Midbrain (tissue), 1 donor: ENCODE measurements at places on chromosomes 4 and X.
A peak's percentile ranks its signal among the peaks of the same experiment; 100 is the strongest.

- peak; percentile 61 for DNase-seq
Observed at GRCh38 chr4:2402941-2403340, 15.5 kb downstream of the ZFYVE28 start.

- DNase-seq = no peak
Observed at GRCh38 chr4:169963998-169964397, 62.2 kb downstream of the MFAP3L start.

DNA sequence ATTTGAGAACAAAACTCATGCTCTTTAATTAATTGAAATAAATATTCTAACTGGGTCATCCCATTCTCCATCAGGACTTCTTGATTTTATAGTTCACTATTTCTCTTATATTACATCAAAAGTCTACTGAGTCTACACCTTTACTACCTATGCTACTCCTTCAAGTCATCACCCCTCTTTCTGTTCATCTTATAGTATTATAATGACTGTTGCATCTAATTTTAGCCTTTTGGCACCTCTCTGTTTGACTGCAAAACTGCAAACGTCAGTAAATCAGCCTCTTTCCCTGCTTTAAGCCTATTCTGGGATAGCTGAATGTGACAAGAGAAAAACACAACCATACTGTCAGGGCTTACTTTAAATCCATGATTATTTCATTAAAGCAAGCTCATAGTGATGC is 639.1 kb downstream of the GABRG1 start:
- DNase-seq = no peak

GRCh38 chrX:132592880-132593279 is 104.0 kb upstream of the MBNL3 start:
- DNase-seq = peak; percentile 1

DNA sequence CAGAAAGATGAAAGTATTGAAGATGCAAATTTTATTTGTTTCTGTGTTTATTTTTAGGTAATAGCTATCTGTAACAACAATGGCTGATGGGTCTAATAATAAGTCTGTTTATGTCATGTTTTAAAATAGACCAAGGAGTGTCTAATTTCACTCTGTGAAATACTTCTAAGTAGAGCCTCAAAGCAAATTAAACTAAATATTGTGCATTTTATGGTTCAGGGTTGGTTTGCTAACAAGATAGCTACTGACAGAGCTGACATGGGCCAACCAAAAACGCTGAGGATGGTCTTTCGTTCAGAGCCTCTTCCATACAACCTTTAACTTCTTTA is 437.6 kb upstream of the CTSO start:
- DNase-seq = no peak

DNA sequence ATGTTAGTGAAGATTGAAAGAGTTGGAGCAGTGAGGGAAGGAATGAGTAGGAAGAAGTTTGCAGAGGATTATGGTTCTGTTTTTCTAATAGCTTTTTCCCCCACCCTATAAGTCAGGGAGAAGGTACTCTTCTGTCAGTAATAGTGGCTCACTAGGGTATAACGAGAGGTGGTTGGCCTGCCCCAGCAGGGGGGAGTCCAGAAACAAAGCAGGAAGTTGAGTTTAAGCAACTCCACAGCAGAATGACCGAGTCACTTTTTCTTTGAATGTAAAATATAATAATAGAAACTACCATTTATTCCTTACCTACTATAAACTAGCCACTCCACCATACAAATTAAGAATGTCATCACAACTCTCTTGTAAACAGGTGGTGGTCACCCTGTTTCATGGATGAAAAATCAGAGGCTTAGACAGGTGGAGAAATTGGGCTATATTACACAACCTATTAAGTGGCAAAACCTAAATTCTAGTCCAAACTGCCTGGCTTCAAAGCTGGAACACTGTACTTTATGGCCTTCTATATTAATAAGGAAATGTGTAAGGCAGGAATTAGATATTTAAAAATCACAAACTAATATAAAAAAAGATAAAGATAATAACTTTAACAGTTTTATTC is 21.9 kb downstream of the AP1AR start:
- no peak for DNase-seq

DNA sequence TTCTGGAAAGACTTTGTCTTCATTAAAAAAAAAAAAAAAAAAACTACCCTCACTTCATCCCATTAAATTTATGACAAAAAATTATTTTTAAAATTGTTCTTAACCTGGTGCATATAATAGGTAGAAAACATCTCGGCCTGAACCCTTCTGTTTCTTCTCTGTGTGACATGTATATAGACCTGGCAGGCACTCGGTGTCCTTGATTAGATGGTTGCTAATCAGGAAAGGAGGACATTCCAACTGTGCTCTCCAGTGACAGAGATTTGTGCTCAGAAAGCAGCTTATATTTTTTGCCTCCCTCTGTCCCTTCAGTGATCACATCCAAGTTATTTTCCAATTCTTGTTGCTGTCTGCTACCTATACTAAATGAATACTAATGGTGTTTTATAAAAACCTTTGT is 355.6 kb downstream of the CBLL2 start:
- DNase-seq = no peak

DNA sequence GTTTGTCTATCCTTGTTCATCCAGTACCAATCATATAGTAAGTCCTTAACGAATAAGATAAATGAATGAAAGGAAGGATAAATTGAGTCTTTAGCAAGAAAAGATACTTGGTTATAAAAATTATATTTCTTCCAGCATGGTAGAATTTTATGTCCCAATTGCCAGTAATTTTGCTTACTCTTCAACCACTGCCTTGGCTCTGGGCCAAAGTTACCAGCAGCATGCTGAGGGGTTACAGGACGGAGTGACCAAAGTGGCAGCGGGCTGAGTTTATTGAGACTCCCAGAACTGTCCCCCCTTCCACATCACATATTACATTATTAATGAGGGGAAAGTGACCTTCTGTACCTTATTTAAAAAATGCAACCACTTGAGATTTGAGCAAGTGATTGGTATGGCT is 121.7 kb downstream of the RASGEF1B start:
- no peak for DNase-seq

DNA sequence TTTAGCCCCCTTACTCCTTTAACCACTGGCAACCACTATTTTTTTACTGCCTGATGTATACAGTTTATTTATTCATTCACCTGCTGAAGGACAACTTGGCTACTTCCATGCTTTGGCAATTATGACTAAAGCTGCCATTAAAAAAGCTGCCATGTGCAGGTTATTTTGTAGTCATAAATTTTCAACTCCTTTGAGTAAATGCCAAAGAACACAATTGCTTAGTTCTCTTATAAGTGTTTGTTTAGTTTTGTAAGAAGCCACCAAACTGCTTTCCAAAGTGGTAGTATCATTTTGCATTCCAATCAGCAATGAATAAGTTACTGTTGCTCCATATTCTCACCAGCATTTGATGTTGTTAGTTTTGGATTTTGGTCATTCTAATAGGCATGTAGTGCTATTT is 1831.8 kb downstream of the PCDH7 start:
- no peak for DNase-seq

DNA sequence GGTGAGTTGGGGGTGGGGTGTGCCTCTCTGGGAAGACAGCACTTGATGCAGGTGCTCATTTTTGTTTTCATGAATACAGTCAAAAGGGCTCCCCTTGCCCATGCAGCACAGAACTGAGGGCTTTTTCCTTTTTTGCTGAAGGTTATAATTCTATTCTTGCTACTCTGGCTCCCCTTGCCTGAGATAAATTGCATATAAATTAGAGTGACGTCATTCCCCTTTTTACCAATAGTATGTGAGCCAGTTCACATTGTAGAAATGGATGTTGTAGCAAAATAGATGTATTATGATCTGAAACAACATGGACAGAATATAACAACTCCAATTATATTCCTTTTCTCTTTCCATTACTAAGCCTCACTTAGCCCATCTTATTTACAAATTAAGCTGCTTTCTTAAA is 28.4 kb downstream of the CXorf58 start:
- no peak for DNase-seq

- no peak for DNase-seq
Observed at GRCh38 chr4:140236654-140237169, 82.7 kb upstream of the MAML3 start.

GRCh38 chr4:67725132-67725531 is 24.2 kb upstream of the UBA6 start:
- no peak for DNase-seq

GRCh38 chr4:62474802-62475201 is 1274.7 kb downstream of the ADGRL3 start:
- no peak for DNase-seq
